ENCODE measurements at places on chromosomes 2 and 18. TPM values are rescaled to one million over a fixed set of nuclear protein-coding genes. Genes with fewer than 3 reads are reported as not detected.

The PSTPIP2 gene
- total RNA-seq: 4.5 TPM

The ARHGAP25 gene
- total RNA-seq: 7.2 TPM

The CPO gene
- 0.40 TPM for total RNA-seq

The ZNF804A gene
- total RNA-seq: 15.7 TPM

GRCh38 chr2:78978340-78978739 is 47.2 kb upstream of the REG3G start:
- no peak for DNase-seq

The SULT1C4 gene
- 36.0 TPM for total RNA-seq

The AGXT gene
- not detected for total RNA-seq

The GKN2 gene
- not detected for total RNA-seq

DNA sequence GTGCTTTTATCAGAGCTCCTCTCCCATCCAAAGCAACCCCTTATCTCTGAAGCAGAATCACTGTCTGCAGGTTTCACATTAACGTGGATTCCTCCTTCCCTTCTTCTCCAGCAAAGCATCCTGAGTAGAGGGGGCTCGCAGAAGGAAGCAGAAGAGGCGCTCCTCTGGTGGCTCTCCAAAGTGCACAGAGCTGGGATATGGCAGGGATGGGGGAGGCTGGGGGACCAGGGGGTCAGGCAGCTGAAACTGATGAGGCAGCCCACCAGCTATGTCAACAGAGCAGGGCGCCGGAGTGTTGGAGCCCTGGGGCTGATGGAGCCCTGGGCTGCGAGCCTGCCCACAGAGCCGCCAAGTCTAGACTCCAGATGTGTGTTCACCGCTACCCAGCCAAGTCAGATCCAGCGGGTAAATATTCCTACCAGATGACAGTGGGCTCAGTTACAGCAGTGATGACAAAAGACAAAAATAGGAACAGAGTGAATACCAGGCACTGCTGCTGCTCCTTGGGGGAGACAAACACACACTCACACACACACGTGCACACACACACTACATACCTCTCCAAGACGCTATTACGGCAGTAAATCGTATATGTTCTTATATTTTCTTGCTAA is 678.3 kb upstream of the ID2 start:
- no peak for DNase-seq

The NAT8 gene
- total RNA-seq: not detected

DNA sequence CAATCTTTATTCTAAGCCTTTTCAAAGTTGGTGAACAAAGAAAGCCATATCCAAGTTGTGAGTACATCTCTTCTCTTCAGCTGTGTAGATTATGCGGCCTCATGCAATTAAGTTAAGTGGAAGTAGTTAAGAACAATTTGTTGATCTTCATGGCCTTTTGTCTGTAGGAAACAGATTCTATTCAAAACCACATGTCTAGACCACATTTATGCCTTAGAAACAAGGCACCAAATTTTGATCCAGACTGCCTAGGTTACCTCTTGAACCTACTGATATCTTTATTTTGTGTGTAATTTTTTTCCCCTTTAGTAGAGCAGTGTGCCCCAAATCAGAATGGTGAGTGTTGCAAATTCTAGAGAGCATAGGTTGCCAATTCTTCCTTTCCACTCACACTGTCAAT is 101.6 kb upstream of the CERS6 start:
- DNase-seq: no peak

The LCT gene
- total RNA-seq: 0.10 TPM

The FARSB gene
- 16.2 TPM for total RNA-seq

The IRS1 gene
- 14.0 TPM for total RNA-seq

The PCARE gene
- total RNA-seq: 0.06 TPM

DNA sequence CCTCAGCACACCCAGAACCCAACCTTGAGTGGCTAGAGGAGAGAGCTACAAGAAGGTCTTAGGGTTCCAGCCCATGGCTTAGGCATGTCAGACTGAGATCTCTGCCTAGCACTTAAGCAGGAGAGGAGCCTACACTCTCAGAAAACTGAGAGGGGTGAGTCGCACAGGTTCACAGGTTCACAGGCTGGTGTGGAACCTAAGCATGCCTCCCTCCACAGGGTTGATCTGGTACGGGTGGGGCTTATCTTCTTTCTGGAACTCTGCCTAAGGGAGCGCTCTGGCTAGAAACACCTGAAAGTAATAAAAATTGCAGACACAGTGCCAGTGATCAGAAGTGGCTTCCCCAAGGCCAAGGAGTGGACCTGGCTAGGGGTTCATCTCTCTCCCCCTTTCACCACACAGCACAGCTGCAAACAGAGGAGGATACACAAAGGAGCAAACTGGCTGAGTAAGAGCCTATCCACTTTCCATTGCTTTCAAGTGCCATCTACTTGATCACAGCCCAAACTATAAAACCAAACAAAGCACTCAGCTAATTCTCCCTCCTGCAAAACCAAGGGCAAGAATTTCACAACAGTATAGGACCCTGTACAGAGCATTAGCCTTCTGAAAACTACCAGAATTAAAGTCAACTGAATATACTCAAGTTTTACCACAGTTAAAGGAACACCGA is 481.9 kb upstream of the SETBP1 start:
- DNase-seq: no peak

The TEKT4 gene
- total RNA-seq: 2.7 TPM

DNA sequence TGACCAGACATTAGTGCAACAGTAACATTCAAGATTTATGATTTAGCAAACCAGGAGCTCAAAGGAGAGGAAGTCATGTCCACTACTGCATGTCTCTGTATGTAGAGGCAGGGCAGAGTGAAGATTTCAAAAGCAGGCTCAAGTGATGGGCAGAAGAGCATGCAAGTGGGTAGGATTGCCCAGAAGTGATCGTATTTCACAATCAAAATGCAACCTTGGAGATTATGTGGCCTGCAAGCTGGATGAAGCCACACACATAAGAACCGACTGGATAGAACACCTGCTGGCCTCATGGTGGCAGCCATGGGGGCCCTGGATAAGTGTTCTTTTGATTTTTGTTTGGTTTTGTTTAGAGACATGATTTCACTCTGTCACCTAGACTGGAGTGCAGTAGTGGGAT is 286.8 kb upstream of the RAB12 start:
- DNase-seq: no peak

DNA sequence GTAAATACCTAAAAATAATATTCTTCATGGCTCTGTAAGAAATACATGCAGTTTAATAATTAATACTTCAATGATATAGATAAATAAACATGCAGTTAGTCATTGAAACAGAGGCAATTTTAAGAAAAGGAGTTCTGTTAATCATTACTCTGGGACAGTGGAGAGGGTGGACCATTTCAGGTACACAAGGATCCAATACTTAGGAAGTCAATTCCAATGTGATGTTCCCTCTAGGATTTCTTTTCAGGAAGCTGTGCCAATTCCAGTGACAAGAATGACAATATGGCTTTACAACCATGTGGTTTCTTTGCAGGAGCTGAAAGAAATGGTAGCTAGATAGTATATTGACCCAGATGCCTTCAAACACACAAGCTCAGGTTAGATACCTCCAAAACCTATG is 175.8 kb upstream of the NETO1 start:
- no peak for DNase-seq

DNA sequence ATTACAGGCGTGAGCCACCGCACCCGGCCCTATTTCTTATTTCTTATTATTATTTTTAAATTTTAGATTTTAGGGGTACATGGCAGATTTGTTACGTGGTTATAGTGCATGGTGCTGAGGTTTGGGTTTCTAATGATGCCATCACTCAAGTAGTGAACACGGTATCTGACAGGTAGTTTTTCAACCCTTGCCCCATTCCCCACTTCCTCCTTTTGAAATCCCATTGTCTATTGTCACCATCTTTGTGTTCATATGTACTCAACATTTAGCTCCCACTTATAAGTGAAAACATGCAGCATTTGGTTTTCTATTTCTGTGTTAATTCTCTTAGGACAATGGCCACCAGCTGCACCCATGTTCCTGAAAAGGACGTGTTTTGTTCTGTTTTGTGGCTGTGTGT is 39.5 kb downstream of the TGIF1 start:
- DNase-seq: no peak

The MARCO gene
- total RNA-seq: 0.59 TPM

GRCh38 chr2:189681203-189681602 is 6.7 kb downstream of the ANKAR start:
- DNase-seq: no peak

DNA sequence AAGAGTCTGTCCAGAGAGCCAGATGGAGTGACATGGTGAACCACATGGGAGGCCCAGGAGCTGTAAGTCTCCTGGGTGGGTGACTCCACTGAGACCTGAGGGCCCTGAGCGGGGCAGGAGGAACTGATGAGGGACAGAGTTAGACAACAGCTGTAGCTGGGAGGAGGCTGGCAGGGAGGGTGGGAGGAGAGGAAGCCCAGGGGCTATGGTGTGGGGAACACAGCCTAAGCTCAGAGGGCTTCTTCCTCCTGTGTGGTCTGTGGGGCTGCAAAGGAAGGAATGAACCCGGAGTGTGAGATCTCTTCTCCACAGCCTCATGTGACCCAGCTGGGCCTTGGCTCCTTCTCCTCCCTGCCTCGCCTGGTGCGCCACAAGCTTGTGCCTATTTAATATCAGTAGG is 395.6 kb upstream of the HS6ST1 start:
- no peak for DNase-seq

- no peak for DNase-seq
Observed at GRCh38 chr2:204272089-204272488, 273.2 kb upstream of the PARD3B start.

DNA sequence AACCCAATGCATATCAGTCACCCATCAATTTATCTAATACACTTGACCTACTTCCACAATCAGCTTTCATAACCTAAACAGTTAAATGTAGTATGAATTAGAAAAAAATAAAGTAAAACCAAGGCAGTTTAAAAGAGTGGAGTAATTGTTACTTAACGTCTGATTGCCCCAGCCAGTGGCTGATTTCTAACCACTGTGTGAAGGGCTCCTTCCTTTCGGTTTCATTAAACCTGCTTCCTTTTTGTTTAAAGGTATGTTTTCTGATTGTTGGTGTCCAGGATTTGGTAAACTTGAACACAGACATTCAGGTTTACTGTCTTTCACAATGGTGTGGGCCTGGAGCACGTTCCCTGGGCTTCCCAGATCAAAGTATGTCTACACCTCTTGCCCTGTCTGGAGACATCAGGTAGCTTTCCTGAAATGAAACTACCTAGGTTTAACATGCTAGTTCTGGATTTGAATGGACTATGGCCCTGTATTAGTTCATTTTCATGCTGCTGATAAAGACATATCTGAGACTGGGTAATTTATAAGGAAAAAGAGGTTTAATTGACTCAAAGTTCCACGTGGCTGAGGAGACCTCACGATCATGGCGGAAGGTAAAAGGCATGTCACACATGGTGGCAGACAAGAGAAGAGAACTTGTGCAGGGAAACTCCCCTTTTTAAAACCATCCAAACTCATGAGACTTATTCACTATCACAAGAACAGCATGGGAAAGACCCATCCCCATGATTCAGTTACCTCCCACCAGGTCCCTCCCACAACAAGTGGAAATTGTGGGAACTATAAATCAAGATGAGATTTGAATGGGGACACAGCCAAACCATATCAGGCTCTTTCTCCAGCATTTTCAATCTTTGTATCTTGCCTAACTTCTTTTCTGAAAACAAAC is 605.2 kb upstream of the ID2 start:
- no peak for DNase-seq

DNA sequence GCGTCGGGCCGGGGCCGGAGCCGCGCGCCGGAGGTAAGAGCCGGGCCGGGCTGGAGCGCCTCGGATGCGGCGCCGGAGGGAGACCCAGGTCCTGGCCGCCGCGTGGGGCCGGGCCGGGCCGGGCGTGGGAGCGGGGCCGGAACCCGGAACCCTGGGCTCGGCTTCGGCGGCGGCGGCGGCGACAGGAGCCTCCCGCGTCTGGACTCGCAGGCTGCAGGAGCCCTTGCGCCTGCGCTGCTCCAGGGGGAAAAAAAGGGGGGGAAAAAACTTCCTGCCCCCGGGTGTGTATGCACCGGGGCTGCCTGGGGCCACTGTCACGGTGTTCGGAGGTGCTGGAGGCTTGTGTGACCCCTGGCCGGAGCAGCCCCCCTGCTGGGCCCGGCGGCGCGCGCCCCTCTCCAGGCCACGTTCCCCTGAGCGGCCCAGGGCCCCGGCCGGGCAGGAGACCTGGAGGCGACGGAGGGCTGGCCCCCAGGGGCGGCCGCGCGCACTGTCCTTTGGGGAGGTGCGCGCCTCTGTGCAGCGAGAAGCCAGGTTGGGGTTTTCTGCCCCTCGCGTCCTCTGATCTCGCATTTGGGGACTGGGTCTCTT is 864 bp downstream of the KLHL29 start:
- no peak for DNase-seq

The AMER3 gene
- 11.4 TPM for total RNA-seq

DNA sequence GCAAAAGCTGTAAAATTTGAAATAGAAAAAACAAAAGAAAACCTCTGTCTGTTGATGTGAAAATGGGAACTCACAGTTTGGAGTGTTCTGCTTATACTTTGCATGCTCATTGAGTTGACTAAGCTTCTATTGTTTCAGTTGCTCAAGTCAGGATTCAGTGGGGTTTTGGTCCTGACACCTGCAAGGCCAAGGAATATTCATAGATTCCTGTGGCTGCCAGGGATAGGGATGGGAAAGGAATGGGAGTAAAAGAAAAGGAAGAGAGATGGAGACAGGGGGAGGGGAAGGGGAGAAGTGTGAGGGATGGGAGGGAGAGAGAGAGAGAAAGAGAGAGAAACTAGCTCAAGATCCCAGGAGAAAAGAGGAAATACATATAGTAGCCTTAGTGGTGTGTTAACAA is 1.3 kb downstream of the CPS1 start:
- no peak for DNase-seq

The GCG gene
- not detected for total RNA-seq

- DNase-seq: peak; percentile 5
Observed at GRCh38 chr2:174485788-174486562, 854 bp downstream of the GPR155 start.

DNA sequence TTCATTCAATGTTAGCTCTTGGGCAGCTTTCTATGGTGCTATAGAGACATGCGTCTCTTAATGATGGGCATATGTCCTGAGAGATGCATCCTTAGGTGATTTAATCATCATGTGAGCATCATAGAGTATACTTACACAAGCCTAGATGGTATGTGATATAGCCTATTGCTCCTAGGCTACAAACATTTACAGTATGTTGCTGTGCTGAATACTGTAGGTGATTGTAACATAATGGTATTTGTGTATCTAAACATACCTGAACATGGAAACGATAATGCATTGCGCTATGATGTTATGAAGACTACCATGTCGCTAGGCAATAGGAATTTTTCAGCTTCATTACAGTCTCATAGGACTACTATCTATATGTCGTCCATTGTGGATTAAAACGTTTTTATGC is 89.4 kb downstream of the ARHGAP15 start:
- DNase-seq: no peak

The LRRTM4 gene
- total RNA-seq: 12.6 TPM

The ANKRD30B gene
- total RNA-seq: 0.20 TPM

The SERPINB7 gene
- total RNA-seq: not detected

The GATA6 gene
- 4.6 TPM for total RNA-seq

- DNase-seq: peak; percentile 43
Observed at GRCh38 chr18:36127836-36128529, 1.2 kb downstream of the SLC39A6 start.

- DNase-seq: no peak
Observed at GRCh38 chr2:24176326-24176725, 1.5 kb downstream of the FAM228A start.

The SERPINB13 gene
- not detected for total RNA-seq

The SEPTIN10 gene
- 74.4 TPM for total RNA-seq

GRCh38 chr2:121390082-121390692 is 105.2 kb upstream of the TFCP2L1 start:
- DNase-seq: no peak

GRCh38 chr2:61356261-61356957 is 114.5 kb downstream of the USP34 start:
- no peak for DNase-seq

The CNGA3 gene
- total RNA-seq: 7.1 TPM
